ENCODE measurements at places on chromosomes 6 and 20.

- no peak for DNase-seq
Observed at GRCh38 chr6:105204331-105204730, 24.5 kb upstream of the POPDC3 start.

GRCh38 chr6:103783329-103783728 is 1076.4 kb downstream of the HACE1 start:
- DNase-seq, result peak; percentile 2

DNA sequence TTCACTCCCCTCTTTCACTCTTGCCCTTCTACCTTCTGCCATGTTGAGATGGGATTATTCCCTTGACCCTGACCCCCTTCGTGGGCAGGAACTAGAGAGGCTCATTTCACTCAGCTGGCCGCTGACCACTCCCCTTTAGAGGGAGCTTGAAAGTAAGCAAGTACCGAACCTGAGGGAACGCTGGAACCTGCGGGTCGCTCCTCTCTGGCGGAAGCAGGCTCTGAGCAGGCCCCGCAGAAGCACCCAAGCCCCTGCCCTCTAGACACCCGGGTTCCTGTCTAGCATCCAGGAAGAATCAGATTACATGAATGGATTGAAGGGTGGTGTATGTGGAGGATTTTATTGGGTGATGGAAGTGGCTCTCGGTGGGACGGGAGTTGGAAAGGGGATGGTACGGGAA is 11.9 kb upstream of the MYCT1 start:
- no peak for DNase-seq

DNA sequence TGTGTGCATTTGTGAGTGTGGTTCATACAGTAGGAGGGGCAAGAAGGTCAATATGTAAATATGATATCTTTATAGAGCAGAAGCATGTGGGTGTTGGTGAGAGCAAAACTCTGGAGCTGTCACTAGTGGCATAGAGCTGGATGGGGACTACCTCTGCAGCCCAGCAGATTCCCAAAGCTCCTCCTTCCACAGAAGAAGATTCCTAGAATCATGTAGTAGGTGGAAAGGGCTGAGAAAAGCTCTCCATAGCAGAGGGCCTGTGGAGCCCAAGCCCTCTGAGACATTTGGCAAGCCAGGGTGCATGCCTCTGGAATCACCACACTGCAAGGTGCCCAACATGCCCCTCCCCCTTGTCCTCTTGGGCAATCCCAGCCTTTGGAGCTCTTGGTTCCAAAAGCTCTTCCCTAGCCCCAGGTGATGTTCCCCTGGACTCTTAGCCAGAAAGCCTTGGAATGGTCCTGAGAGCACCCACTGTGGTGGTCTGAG is 233.2 kb downstream of the LRFN2 start:
- no peak for DNase-seq

- DNase-seq, result no peak
Observed at GRCh38 chr6:16338577-16339264, 100.3 kb downstream of the GMPR start.

- no peak for DNase-seq
Observed at GRCh38 chr6:84635081-84635761, 129.2 kb downstream of the TBX18 start.

GRCh38 chr6:31068669-31069340 is 43.6 kb downstream of the C6orf15 start:
- DNase-seq, result peak; percentile 50

- DNase-seq, result no peak
Observed at GRCh38 chr20:8408587-8409307, 276.7 kb downstream of the PLCB1 start.

GRCh38 chr6:39496915-39497314 is 174.4 kb upstream of the KCNK16 start:
- no peak for DNase-seq

- no peak for DNase-seq
Observed at GRCh38 chr20:58888521-58889333, 36.2 kb downstream of the GNAS start.

- DNase-seq, result no peak
Observed at GRCh38 chr20:11158146-11158545, 484.3 kb upstream of the JAG1 start.

GRCh38 chr6:26249707-26249956 is 115.4 kb upstream of the BTN3A2 start:
- DNase-seq, result no peak

DNA sequence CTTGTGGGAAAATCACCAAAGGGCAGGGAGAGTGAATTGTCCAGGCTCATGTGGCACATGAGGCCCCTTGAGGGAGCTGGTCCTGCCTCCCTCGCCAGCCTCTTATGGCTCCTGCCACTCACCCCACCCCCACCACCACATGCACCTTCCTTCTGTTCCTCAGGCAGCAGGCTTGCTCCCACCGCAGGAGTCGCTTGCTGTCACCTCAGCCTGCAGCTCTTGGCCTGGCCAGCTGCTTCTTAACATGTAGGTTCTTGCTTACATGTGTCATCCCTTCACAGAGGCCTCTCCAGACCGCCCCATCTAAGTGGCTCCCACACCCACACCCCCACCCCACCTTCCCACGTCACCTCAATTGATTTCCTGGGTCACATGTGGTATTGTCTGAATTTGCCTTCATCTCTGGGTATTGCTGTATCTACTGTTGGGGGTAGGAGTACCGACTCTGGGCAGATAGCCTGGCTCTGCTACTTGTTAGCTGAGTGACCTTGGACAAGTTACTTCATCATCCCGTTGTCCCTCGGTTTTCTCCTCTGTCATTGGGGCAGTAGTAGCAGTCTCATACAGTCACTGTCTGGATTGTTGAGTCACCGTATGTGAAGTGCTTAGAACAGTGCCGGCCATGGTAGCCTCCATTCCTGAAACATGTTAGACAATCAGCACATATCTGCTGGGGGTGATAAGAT is 41.7 kb downstream of the SLC9A8 start:
- no peak for DNase-seq

DNA sequence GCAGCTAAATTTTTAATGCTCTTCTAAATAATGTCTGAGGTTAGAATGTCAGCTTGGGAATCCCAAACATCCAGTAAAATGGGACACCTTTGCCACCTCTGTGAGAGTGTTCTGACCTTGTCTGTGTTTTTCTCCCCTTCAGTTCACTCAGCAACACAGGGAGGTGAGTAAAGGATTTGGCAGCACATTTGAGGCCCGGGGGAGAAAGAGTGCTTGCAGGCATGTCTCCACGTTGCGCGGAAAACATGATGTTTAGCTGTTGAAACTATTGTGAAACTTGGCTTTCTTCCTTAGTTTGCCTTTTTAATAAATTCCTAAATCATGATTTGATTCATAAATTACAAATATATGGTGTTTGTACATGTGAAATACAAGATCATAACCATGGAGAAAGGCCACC is 707.8 kb upstream of the FLRT3 start:
- no peak for DNase-seq

DNA sequence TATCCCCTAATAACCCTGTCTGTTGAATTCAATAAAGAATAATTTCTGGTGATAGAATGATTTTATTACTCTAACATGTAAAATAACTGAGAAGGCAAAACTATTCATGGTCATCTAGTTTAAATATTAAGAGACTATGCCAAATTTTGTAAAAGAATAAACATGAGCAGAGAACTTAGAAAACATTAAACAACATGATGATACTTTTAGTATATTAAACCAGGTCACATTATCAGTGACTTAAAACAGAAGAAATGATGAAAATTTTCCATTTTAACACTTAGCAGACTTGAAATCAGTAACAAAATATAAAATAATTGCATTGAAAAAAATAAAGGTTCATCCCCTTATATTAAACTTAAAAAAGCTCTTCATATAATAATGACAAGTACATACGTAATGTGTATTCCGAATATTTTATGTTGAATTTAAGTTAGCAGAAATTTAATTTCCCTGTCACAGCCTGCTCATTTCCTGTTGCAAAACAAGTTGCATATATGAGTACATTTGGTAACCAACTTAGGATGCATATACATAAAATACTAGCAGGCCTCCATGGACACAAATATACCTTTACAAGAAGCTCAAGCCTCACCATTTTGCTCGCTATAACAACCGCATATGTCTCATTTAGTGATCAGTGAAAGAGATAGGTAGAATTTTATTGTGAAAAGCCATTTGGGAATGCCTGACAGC is 40.6 kb downstream of the DTNBP1 start:
- no peak for DNase-seq
